ENCODE measurements at places on chromosomes 7 and 10.

DNA sequence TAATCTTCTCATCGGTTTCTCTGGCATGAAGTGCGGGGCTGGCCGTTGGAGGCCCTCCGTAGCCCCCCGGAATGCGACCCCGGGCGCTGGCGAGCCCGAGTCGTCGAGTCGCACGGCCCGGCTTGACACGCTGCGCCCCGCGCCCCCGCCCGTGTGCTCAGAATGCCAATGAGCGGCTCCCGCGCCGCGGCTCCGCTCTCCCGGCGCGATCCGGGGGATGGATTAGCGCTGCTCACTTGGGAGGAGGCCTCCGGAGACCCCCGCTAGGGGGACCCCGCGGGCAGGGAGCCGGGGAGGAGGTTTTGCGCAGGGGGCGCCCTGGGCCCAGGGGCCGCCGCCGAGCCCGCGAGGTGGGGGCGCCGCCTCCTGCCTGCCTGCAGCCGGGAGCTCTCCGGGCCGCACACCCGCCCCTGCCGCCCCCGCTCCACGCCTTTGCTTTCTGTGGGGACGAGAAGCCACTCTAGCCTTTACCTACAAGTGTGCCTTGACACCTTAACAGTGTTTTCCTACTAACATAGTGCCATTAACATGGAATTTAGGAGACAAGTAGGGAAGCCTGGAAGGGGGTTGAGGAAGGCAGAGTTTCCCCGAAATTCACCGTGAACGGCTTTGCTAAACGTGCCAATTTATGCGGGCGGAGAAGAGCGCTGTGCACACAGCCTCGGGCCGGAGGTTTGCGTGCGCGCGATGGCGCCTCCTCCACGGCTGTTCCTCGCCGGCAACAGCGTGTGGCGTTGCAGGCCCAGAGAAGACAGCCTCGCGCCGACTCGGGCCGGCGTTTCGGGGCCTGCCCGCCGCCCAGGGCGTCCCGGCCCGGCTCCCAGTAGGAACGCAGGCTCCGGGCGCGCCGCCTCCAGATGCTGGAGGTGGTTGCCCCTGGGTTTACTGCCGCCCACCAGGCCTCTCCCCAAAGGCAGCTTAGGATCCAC is 7.1 kb downstream of the SHH start:
- DNase-seq: no peak

- no peak for DNase-seq
Measured at GRCh38 chr7:86762129-86762528, 118.4 kb downstream of the GRM3 start.

- no peak for DNase-seq
Measured at GRCh38 chr7:151099486-151100211, 13.4 kb downstream of the AGAP3 start.

DNA sequence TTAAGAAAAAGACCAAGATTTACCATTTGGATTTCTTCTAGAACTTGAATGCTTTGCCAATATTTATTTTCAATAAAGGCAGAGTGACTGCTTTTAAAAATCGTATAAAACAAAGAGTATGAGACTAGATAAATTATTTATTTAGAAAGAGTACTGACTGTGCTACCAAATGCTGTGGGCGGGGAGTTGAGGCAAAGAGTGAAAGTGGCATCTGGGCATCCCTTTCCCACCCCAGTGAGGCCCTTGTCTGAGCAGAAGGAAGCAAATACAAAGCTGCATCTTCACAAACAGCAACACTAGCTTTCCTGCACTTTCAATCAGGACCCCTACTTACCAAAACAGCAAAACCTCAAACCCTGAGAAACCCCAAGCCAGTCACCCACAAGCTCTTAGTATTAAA is 34.9 kb downstream of the ITGB1 start:
- DNase-seq: no peak

DNA sequence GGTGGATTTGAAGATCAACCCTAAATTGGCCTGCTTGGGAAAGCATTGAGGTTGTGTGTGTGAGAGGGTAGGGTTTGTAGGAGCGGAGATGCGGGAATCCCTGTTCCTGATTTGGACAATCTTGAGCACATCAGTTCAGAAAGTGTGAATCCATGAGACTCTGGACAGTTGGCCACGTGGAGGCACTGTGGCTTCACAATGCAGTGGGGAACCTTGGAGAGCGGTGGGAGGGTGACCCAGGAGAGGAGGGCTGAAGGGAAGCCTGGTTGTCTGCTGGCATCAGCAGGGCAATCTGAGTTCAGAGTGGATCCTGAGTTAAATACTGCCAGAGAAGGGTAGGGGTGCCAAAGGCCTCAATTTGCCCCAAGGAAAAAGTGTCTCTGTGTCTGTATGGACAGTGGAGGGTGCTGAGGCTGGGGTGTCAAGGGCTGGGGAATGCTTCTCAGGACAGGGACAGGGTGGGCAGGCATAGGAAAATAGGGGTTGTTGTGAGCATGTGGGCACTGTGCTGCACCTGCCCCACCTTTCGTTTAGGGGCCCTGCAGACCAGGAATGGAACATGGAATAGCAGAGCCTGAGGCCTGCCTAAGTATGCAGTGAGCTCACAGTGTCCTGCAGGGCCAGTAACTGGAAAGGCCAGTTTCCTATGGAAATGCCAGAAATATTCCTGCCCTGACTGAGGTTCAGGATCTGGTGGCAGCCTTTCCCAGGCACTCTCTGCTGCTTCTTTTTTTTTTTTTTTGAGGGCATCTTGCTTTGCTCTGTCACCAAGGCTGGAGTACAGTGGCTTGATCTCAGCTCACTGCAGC is 162.9 kb upstream of the PRSS58 start:
- DNase-seq: no peak

DNA sequence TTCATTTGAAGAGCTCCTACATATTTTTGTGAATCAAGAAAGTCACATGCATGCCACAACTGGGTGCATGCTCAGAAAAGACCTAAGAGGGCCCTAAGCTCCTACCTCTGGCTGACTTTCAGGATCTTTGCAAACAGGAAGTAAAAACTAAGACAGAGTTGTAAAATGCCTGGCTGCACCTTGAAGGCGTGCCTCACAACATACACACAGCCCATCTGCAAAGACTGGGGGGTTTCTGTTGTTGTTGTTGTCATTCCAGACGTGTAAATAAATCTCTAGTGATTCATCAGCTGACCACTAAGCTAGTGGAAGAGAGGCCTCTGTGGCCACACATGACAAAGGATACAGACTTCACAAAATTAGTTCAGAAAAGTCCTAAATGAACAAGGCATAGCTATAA is 31.8 kb downstream of the SMURF1 start:
- DNase-seq: no peak

DNA sequence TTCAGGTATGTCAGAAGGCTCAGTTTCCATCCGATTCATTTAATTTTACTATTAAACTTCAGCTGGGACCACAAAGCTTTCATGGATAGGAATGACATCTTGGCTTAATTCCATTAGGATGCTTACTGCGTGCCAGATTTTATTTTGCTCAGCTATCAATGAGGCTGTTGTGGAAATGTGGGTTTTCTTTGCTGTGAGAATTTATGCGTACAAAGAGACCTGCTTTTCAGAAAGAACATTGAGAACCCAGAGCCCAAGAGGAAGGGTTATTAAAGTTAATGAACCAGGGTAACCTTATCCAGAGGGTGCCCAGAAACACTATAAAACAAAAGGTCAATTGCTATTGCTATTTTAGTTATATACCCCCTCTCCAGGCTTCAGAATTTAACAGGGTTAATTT is 98.3 kb downstream of the MKLN1 start:
- DNase-seq: no peak

DNA sequence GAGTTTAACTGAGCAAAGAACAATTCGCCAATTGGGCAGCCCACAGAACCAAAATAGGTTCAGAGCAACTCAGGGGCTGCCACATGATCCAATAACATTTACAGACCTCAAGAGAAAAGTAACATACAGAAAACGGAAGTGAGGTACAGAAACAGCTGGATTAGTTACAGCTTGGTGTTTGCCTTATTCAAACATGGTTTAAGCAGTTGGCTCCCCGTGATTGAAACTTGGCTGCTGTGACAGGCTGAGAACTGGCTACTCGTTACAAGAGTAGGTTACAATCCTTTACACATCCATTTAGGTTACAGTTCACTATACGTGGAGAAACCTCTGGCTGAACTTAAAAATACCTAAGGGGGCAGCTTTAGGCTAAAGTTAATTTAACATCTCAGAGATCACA is 673.1 kb upstream of the PHF14 start:
- DNase-seq: no peak

DNA sequence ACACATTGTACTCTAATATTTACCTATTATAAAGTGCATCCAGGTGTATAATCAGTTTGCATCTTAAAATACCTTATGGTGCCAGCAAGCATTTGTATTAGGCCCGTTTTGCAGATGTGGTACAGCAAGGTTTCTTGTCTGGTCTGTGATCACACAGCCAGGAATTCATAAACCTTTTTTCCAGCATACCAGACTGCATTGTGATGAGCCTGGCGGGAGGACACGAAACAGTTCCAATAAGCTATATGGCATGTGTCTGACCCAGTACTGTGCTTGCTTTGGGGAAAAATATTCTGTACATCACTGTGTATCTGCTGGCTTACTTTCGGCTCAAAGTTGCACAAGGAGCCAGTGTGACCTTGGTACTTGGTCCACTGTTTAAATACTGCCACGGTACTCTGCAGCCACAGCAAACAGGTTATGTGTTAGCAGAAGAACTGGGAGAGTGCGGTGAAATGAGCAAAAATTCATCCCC is 36.3 kb downstream of the CHN2 start:
- DNase-seq: no peak

DNA sequence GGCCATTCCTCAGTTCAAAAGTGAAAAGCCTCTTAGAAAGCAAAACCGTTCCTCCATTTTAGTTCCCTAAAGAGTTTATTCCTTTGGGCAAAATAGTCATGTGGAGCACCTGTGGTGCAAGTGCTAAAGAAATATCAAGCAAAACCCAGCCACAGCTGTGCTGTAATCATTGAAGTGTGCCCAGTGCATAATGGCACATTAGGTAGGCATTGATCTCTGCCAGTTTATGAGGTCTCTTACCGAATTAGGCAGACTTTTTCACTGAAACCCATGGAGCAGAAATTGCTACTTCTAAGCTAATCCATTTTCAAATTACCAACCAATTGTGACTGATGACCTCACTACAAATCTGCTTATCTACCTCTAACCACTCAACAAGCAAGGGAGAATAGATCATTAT is 97.2 kb upstream of the SEMA3A start:
- no peak for DNase-seq

DNA sequence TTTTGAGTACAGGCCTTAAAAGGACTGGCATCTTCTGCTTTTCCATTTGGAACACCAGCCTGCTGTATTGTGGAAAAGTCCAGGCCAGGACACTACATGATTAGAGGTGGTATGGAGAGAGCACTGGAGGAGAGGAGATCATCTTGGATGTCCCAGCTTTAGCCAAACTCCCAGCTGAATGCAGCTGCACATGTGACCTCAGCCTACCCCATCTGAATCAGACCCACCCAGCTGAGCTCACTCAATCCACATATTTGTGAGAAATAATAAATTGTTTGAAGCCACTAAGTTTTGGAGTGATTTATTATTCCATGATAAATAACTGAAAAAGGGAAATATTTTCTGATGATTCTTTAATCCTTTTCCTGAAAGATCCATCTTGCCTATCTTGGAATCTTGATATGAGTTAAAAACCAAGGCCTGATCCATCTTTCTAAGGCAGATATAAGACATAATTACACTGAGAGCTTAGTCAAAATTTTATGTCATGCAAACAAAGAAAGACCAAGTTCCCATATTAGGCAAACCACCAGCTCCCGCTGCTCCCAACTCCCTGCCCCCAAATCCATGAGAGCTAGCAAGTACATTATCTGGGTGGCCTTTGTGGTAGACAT is 55.1 kb upstream of the TRIL start:
- DNase-seq: no peak

- peak; percentile 61 for DNase-seq
Measured at GRCh38 chr10:71771821-71772617, 1.3 kb downstream of the VSIR start.

- no peak for DNase-seq
Measured at GRCh38 chr10:27104919-27105318, 4.6 kb upstream of the ANKRD26 start.

DNA sequence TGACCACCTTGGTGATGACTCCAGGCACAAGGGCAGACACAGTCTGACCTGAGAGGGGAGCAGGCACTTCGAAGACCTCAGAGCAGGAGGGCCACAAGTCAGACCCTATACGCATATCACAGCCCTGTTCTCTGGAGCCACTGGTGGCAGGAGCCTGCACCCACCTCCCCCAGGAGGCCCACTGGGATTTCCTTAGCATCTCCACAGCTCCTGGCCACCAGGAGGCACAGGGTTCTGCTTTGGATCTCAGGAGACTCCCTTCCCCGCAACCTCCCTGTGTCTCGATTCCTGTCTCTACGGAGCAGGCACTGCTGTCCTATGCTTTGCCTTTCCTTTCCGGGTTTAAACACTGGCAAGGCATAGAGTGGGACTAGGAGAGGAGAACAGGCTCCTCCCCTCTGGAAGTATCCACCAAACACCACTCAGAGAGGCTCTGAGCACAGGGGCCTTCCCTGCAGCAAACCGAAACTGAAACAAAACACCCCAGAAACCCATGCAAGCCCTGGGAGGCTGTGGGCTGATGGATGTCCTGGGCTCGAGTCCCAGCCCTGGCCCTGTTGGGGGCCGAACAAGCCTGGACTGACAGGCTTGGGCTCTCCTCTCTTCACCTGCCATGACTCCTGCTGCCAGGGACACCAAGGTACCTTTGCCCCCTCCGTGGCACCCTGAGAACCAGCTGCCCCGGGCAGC is 166.3 kb downstream of the NEURL1 start:
- peak; percentile 85 for DNase-seq

DNA sequence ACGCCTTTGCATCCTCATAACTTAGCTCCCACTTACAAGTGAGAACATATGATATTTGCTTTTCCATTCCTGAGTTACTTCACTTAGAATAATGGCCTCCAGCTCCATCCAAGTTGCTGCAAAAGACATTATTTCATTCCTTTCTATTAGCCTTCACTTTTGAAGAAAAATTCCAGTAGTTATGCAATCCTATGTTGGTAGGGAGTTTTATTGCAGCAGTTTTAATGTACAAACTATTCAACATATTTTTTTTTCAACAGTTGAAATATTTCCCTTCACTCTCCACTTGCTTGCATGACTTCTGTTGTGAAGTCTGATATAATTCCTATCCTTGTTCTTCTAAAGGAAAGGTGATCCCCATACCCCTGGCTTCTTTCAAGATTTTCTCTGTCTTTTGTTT is 27.3 kb upstream of the ARHGAP22 start:
- peak; percentile 57 for DNase-seq

- no peak for DNase-seq
Measured at GRCh38 chr10:102611514-102612087, 32.7 kb upstream of the TRIM8 start.

Data from GM04503 (cell line).